ENCODE measurements at places on chromosomes 7 and 10.

GRCh38 chr10:103835096-103836050, 20.0 kb downstream of the SH3PXD2A start:
- peak; percentile 65 for DNase-seq

- DNase-seq: no peak
These were observed 152.1 kb downstream of the FZD1 start for GRCh38 chr7:91416155-91416865.

DNA sequence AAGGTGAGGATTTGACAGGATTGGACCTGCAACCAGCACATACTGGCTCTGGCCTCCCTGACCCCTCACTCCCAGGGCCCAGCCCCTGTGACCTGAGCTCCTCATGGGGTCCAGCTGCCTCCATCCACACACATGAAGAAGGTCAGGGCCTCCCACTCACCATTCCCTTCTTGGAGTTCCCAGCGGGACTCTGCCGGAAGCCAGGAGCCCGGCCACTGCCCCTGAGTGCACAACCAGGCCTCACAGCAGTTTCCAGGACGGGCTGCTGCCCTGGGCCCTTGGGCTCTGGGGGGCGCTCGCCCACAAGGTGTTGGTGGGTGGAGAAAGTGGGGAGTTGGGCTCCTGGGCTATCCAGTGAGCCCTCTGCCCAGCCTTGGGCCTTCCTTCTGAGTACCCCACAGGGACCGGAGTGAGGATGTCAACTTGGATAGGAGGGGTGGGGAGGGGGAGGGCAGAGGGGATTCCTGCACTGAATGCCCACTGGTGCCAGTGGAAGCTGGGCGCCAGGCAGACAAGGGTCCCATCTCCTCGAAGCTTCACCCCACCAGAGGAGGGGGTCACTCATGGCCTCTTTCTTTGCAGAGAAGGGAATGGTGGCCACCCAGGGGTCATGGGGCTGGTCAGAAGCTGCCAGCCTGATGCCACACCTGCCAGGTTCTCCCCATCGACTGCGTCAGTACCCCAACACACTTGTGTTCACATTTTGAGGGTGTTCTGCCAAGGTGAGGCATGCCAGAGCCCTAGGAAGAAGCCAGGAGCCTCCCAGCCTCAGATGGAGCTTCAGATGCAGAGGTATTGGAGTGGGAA, 115.3 kb downstream of the PTPN20 start:
- no peak for DNase-seq

DNA sequence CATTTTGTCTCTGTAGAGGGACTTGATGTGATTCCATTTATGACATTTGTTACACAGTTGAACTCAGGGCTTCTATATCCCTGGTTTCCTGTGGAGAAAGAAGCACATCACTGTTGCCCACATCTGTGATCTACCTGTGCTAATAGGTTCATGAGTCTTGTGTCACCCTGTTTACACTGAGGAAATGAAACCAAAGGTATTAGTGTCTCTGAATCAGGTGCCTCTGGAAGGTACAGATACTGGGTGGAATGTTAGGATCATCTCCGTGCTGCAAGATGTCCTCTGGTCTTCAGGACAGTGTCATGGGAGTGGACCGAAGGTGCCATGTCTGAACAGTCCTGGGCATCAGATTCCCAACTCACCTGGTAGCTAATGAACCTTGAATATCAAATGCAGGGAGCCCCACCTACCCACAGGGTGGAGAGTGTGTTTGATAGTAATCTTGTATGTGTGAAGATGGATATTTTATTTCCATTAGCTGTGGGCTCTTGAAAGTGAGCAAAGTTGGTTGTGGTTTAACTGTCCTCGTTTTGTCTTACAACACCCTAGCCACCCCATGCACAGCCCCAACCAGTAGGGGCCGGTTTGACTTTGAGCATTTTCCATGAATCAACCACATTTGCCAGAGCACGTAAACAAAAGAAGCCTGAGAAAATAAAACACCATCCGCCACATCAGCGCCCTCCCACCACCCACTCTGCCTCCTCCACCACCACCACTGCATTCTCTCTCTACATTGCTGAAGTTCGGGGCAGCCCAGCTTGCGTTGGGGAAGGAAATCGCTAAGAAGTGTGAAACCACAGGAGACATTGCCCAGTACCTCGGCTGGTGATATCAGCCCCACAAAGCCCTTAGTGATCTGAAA, 40.7 kb downstream of the TARP start:
- DNase-seq: peak; percentile 59

DNA sequence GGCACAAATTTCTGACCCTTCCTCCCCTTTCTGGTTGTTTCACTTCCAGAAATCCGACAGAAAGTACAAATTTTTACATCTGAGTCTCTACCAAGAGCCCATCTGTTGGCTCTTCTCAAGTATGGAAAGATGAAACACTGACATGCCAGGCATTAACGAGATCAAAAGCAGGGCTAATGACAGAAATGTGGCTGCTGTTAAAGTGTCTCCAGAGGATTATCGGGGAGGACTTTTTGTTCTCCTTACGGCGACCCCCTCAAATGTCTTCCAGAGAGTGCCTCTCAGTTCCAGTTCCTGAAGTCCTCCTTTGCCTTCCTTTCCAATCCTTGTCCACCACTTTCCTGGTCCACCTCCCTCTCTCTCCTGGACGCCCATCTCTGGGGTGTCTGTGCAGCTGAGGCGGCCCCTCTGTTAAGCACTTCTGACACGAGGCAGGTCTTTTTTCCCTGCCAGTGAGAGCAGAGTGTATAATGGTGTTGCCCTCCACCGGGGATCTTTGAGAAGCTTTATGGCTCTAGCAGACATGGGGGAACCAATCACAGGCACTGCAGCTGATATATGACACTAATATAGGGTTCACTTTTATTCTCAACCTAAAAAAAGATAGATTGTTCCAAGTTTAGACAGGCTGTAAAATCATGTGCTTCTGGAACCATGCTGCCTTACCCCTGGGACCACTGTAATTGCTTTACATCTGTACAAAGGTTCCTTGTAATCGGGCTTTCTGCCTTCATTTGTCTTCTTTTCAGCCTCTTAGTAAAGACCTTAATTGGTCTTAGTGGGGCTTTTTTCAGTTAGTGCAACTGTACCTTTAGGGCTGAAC, 757.1 kb downstream of the AUTS2 start:
- no peak for DNase-seq

DNA sequence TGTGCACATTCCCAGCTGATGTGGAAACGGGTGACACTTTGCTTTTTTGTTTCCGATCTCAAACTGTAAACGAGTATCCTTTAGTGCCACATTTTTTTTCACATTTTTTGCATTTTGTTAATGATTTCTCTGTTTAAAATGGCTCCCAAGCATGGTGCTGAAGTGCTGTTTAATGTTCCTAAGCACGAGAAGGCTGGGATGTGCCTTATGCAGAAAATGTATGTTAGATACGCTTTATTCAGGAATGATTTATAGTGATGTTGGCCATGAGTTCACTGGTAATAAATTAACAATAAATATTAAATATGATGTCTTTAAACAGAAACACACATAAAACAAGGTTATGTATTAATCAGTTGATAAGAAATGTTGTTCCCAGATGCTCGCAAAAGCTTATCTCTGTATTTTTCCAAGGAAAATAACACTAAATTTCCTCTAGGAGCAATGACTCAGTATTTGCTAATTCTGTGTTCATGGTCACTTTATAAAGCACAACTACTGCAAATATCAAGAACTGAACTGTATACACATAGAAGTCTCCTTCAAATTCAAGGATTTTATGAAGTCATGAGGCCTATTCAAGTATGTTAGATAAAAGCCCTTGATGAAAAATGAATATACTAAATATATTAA, 305.9 kb upstream of the SMIM30 start:
- DNase-seq: no peak

GRCh38 chr7:8133188-8133848, 128.6 kb downstream of the ICA1 start:
- no peak for DNase-seq

DNA sequence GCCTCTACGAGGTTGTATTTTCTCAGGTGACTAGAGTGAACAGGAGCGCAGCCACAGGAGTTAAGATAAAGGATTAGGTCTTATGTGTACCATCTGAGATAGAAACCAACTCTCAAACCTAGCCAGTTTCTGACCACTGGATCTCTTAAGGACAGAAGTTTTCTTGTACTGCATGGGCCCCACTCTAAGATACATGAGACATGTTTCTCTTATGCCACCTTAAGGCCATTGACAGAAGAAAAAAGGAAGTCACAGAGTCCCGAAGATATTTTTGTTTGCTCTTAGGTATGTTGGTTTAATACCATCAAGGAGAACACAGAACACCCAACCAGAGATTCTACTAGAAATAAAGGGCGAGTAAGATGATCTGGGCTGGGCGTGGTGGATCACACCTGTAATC, 335.8 kb downstream of the FRMD4A start:
- no peak for DNase-seq
